SIG-M5 (cell line): ENCODE measurements at places on chromosomes 6 and 20.

GRCh38 chr20:24461848-24462247 is 7.6 kb upstream of the SYNDIG1 start:
- no peak for DNase-seq

DNA sequence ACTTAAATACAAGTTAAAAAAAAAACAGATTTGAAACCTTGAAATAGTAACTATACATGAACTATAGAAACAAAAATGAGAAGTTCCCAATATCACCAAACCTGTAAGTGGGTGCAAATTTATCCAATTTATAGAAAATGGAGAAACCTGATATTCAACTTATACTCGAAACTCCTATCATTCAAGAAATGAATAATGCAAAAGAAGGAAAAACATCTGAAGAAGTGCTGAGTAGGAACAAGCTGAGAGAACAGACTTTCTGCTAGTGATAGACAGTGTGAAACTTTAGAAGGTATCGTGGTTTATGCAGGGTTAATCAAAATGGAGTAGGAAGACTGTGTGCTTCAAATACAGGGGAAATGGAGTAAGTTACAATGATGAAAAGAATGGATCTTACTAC is 4.5 kb downstream of the GPR63 start:
- no peak for DNase-seq

GRCh38 chr20:63495741-63496595 is 2.9 kb downstream of the EEF1A2 start:
- DNase-seq = no peak

GRCh38 chr20:5933802-5934436 is 16.4 kb downstream of the TRMT6 start:
- no peak for DNase-seq

- DNase-seq = no peak
Observed at GRCh38 chr6:155201461-155202226, 62.2 kb upstream of the CLDN20 start.
